ENCODE measurements at places on chromosomes 1 and 21.

- DNase-seq: no peak
These were observed 100.0 kb upstream of the ACTL8 start for GRCh38 chr1:17655169-17655568.

DNA sequence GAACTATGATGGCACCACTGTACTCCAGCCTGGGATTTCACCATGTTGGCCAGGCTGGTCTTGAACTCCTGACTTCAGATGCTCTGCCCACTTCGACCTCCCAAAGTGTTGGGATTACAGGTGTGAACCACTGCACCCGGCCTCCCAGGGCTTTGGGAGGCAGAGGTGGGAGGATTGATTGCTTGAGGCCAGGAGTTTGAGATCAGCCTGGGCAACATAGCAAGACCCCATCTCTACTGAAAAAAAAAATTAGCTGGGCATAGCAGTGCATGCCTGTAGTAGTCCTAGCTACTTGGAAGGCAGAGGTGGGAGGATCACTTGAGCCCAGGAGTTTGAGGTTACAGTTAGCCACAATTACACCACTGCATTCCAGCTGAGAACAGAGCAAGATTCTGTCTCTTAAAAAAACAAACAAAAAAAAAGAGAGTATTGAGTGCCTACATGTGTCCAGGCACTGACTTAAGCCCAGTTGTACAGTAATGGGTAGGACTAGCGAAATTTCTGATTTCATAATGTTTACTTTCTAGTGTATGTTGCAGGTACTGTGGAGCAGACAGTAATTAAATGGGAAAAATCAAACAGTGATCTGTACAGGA, 4.2 kb downstream of the MANEAL start:
- no peak for DNase-seq

- DNase-seq: no peak
These were observed 69.5 kb downstream of the TRIM11 start for GRCh38 chr1:228337031-228337564.

DNA sequence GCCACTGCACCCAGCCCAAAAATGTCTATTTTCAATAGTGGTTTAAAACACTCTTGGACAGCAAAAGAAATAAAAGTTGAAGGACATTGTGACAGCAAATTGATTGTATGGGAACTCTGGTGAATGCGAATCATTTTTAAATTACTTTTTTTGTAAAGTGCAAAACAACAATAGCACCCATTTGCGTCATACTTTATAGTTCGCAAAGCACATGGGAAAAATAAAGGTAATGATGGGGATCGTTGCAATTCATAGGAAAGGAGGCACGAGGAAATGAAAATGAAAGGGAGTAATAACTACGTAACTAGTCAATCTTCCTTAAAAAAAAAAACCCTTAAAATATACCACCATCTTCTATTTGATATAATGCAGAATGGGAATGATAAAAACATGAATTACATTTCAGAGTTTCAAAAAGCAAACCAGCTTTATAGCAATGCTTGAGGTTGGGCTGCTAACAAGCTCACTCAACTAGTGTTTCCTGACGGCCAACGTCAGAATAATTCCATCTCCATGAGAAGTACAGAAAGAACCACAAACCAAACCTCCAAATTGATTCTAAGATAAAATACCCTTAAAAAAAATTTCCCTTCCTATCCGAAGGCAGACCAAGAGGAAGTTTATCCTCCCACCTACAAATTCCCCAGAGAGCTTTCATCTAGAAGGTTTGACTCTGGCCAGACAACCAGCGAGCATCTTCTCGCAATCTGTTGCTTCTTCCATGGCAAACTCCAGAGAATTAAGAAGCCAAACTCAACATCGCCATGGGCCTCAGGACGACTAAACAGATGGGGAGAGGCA, at the start of gene EDARADD:
Gene EDARADD (plus strand): TSS at position 606 of the 801 bp plus-strand sequence. CDS start 159 bp downstream, at position 765.
- no peak for DNase-seq

- no peak for DNase-seq
These were observed 8.1 kb downstream of the PSRC1 start for GRCh38 chr1:109274533-109275476.

Measured in stimulated activated CD8-positive, alpha-beta memory T cell treated with anti-CD3 and anti-CD28 coated beads, Interleukin-4, amount 100 ng/mL, for 4 hours (primary cell).